Upper lobe of left lung (tissue), 6 donors: ENCODE measurements at places on chromosomes 1 and 21. TPM values are rescaled to one million over a fixed set of nuclear protein-coding genes. Genes with fewer than 3 reads are reported as not detected.

DNA sequence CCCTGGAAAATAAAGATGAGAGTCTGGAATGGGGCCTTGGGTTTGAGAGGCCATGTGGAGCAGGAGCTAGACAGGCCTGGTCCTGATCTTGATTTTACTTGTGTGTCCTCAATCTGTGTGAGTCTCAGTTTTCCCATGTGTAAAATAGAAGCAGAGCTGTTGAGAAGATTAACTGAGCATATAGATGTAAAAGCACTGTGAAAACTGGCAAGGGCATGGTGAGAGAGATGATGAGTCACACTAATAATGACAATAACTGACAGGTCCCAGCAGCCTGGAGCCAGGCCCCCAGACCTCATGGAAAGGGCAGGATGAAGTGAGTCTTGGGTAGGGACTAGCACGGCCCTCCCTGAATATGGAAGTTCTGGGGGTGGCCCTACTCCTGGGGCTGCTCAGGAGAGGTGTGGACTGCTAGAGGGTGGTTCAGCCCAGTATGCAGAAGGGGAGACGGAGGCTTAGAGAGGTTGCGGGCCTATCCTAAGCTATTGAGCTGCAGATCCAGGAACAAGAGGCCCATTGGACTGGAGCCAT lies 2.8 kb upstream of the AHDC1 start:
- no peak for DNase-seq

DNA sequence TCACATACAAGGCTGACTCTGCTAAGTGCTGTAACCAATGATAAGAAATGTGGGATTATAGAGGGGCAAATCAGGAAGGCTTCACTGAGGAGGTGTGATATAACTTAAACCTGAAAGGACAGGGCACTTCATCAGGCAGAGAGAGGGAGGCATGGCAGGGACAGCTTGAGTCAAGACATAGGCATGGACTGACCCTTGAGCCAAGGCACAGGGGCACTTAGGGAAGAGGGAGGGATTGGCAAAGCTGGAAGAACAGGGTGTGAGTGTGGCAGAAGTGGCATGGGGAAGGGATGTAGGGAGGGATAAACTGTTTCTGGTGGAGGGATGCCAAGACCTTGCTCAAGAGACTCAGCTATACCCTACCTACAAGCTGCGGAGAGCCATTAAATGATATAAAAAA lies 81.3 kb downstream of the PLXNA2 start:
- DNase-seq: no peak

The INPP5B gene
- total RNA-seq: 201 TPM

DNA sequence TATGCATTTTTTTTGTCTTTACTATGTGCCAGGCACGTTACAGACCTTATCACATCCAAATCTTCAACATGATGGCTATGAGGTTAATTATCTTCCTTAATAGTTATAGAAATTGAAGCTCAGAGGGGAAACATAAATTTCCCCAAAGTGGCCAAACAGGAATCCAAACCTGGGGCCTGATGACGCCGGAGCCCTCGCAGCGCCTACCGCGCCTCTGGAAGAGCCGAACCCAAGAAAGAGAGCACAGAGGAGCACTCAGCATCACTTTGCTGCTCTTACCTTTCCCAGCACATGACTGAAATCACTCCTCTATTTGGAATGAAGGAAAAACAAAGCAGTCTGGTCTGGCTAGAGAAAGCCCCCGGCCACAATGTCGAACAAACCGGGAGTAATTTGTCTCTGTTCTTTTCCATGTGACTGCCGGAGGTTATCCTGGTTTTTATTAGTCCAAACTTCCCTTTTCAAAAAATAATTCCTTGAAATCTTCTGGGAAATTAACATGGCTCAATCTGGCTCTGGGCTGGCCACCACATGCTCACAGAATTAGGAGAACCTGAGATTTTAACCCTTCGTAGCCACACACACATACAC lies 195.5 kb downstream of the ADSS2 start:
- no peak for DNase-seq

DNA sequence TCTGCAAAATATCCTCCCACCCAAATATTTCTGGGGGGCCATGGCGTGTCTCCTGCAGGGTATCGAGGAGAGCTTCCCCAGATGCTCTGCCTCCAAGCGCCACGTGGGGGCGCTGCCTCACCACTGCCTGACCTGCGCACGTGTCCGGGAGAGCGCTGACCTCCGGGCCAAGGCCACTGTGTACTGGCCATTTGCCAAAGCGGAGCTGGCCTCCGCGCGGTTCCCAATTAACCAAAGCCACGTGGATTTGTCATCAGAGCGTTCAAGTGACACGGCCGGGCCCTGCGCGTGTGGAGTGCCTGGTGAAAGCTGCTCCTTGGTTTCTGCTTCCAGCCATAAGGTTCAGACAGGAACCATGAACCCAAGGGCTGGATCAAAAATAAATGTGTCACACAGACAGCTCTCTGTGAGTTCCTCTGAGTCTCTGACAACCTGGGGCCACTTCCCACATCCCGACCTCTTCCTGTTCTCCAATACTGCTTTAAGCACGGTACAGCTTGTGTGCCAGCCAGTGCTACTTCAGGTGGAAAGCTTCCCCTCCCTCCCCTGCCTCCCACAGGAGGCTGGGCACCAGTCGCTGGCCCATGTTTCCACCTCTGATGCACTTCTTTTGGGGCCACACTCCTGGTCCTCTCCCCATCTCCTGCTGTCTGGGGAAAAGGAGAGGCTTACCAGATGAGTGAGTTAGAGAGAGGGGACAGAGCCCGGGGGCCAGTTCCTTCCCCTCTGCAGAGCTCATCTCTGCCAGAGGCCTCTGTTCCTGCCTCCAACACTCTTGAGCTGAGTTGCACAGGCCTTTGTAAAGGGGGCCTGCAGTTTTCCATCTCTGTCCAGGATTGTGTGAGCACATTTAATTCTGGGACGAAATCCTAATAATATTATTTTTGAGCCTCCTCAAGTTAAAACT lies 26.1 kb downstream of the ZP4 start:
- DNase-seq: peak; percentile 90

- no peak for DNase-seq
These were observed 1.6 kb downstream of the SLC30A1 start for GRCh38 chr1:211577277-211577818.

- no peak for DNase-seq
These were observed 8.6 kb downstream of the PRKACB start for GRCh38 chr1:84152649-84153056.

The NES gene
- total RNA-seq: 93.5 TPM

DNA sequence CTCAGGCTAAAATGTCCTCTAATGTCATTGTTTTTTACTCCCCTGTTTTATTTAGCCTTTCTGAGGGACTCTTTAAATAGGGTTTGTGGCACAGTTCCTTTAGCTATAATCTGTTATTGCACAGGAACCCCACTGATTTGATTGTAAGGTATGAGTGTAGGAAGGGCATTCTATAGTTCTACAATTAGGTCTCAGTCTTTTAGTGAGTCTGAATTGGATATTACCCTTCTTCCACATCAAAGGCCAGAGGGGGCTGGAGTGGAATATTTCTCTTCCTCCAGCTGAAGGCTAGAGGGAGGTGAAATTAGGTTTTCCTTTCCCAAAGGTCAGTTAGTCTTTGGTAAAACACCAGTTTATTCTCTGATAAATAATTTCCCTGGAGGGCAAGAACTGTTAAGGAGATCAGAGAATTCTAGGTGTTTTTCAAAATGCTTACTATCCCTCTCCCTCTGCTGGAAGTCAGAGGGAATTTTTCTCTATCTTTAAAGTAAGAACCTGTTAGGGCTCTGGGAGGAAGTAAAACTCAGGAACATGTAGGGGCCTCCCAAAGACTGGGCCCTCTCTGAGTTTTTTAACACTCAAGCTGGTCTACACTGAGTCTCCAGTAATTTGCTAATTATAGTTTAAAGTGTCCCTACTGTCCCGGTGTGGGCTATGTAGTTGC lies 176.3 kb upstream of the ZNHIT6 start:
- no peak for DNase-seq

GRCh38 chr1:16605213-16605525 lies 8.2 kb downstream of the NBPF1 start:
- no peak for DNase-seq

DNA sequence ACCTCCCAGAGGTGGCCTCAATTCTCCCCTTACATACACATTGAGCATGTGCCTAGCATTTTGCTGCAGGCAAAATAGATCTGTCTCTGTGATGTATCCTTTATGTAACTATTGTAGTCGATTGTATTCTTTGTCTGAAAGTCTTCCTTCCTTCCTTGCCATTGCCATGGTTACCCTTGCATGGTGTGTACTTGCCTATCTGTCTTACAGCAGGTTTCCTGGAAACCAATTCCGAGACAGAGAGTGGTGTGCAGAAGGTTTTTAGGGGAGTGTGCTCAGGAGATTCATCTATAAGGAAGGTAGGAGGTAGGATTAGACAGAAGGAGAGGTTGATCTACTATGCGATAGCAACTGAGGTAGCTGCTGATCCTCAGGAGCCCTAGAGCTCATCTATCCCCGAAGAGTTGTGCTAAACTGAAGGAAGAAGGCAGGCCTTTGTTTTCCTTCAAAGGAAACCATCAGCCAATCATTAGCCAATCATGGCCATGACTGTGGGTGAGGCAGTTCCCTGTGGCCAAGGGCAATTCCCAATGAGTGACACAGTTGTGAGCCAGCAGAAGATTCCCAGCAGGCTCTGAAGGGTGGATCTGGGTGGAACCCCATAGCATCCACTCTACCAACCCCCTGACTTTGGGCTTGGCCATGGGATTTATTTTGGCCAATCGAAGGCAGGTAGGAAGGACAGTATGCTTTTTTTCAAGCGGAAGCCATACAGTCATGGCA lies 15.0 kb downstream of the CITED4 start:
- DNase-seq: no peak

The EPHA2 gene
- total RNA-seq: 53.5 TPM

DNA sequence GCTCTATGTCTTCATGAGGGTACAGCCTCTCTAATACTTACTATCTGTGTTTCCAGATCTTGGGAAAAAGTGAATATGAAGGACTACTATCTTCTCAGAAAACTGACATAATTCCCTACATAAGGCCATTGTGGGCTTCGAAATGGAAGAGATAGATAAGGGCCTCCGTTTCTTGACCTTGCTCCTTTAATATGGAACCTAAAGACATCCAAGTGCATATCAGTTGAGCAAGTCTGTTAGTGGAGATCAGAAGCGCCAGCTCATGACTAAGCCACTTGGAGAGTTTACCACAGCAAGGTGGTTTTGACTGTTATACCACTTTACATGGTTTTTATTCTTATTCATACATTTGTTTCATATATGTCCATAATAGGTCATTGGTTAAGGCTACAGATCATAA lies 35.3 kb upstream of the FCER1A start:
- DNase-seq: no peak

GRCh38 chr21:34865400-34866241 lies 183.5 kb downstream of the RUNX1 start:
- DNase-seq: no peak

- no peak for DNase-seq
These were observed 191.6 kb downstream of the HUNK start for GRCh38 chr21:32064281-32064910.

GRCh38 chr1:211259638-211260126 lies 516 bp downstream of the RCOR3 start:
- peak; percentile 64 for DNase-seq

- DNase-seq: no peak
These were observed 257.2 kb downstream of the PLPP3 start for GRCh38 chr1:56322211-56322610.

DNA sequence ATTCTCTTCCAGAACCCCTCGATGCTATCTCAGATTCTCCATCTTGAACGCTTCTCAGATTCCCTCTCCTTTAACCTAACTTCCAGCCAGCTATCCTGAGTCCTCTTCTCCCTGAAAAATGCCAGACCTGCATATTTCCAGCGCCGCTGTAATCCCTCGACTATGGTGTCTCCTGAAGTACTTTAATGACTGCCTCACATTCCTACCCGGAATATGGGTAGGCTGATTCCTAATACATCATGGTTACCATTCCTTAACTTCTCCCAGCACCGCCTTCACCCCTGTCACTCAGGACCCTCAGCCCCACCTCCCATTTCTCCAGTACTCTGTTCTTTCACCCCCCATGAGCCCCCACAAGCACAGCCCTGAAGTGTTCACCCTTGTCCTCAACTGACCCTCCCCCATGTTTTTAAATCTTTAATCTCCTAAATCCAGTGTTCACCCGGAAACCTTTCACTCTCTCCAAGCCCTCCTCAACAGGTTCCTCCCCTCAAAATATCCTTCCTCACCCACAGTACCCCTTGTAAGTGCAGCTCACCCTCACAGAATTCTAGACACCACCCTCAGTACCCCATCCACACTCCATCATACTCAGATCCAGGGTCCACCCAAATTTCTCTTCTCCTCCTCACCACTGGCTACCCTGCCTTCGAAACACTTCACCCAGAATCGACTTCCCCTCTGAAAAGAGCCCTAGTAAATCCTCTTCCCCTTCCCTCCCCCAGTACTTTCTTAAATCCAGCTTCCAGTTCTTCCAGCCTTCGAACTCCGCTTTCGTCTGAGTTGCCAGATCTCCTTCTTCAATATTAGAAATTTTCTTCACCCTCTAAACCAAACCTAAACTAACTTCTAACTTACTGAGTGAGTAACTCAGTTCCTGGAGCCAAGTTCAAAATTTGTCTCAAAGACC lies 922 bp downstream of the CPT2 start:
- no peak for DNase-seq

The ELAPOR1 gene
- 14.7 TPM for total RNA-seq

DNA sequence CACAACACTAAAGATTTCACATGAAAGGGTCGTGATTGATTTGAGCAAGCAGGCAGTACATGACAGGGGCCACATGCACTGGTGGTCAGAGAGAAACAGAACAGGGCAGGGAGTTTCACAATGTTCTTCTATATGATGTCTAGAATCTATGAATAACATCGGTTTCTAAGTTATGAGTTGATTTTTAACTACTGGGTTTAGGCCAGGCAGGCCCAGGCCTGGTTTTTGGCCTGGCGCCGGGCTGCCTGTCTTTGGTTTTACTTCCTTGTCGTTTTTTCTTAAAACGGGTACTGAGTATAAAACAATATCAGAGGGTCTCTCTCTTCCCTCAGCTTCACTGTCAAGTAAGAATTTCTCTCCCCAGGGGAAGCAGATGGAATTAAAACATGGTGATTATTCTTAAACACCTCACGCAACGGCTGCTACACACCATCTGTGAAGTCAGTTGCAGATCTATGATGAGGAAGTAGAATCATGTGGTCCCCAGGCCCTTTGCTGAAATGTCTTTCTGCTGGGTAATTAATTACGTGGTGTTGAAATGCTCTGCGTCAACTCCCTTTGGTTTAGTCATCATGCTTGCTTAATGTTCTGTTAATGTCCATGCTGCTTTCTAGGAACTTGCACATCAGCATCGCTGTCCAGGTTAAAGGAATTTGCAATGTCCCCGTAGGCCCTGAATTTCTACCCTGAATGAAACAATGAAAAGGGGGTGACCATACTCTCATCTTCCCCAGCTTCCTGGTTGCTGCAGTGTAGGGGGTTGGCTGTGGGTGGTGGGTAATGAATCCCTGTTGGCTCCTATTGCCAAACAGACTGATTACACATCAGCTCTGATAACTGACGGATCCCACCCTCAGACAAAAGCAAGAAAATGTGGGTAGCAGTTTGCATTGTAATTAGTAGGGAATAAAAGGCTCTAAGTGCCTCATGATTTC lies 70.3 kb downstream of the SERINC2 start:
- DNase-seq: peak; percentile 47

- no peak for DNase-seq
These were observed 79.3 kb downstream of the HMCN1 start for GRCh38 chr1:185813401-185813979.

The COQ8A gene
- 30.8 TPM for total RNA-seq
